ENCODE measurements at places on chromosomes 5 and 9.

DNA sequence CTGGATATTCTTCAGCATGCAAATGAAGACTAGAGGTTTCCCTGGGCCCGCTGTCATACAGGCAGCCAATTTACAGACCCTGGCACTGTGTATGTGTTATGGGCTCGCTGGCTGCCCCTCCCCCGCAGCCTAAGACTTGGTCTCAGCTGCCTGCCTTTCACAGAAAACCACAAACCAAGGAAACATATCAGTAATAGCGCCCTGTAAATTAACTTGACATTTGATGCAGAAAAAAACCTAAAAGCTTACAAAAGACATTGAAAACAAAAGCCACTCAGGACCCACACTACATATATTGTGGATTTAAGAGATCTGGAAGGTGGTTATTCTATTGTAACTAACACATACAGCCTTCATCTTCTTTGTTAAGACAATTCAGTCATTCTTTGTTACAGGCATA lies 287.0 kb upstream of the TMEM161B start:
- DNase-seq, result no peak

- DNase-seq, result peak; percentile 58
Observed at GRCh38 chr9:22447618-22448305, 1.1 kb downstream of the DMRTA1 start.

- DNase-seq, result no peak
Observed at GRCh38 chr9:4144869-4145268, 155.0 kb downstream of the GLIS3 start.

DNA sequence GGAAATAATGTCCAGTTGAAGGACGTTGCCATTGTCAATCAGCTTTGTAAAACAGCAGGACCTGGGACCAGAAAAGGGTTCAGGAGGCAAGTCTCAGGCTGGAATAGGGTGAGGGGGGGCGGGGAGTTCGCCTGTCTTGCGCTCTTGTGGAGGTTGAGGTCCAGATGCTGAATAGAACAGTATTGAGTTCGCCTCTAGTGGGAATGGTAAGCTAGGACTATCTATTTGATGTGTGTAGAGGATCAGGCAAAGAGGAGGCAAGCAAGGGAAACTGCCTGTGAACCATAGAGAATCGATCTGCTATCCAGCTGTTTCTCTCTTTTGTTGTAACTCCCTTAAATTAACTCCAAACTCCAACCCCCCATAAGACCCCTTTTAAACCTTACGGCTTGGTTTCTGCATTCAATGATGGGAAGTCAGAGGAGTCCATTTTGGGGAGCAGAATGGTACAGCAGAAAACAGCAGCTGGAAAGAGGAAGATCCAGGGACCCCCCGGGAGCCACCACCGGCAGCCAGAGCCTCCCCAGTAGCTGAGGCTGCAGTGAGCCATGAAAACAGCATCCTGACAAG lies 133.7 kb downstream of the SLC28A3 start:
- DNase-seq, result no peak

DNA sequence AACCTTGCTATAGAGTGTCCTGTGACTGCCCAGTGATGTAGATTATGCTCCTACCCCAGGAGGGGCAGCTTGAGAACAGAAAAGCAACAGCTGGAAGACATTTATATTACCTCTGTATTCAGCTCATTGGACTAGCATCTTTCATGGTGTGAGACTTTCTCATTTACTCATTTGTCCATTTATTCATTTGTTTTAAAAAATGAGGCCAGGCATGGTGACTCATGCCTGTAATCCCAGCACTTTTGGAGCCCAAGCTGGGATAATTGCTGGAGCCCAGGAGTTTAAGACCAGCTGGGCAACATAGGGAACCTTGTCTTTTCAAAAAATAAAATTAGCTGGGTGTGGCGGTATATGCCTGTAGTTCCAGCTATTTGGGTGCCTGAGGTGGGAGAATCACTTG lies 130.0 kb upstream of the LHFPL2 start:
- DNase-seq, result no peak

GRCh38 chr9:122223435-122223834 lies 5.3 kb downstream of the LHX6 start:
- DNase-seq, result no peak

- peak; percentile 69 for DNase-seq
Observed at GRCh38 chr9:131395157-131396098, 1.5 kb downstream of the PRRC2B start.

DNA sequence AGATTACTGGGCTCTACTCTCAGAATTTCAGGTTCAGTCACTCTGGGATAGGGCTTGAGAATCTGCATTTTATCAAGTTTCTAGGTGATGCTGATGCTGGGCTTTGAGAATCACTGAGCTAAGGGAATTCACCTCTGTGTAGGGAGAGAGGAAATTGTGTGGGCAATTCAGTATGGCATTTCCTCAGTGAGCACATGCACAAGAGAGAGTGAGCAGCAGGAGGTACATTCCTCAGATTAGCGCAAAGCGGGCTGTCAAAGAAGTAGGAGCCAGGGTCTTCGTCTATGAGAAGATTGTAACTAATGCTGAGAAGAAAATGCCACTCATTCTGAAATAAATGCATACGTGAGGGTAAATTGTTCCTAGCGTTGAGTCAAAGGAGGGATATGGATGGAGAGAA lies 175.9 kb downstream of the KIF4B start:
- no peak for DNase-seq

GRCh38 chr9:93953496-93954433 lies 1.4 kb downstream of the BARX1 start:
- no peak for DNase-seq

DNA sequence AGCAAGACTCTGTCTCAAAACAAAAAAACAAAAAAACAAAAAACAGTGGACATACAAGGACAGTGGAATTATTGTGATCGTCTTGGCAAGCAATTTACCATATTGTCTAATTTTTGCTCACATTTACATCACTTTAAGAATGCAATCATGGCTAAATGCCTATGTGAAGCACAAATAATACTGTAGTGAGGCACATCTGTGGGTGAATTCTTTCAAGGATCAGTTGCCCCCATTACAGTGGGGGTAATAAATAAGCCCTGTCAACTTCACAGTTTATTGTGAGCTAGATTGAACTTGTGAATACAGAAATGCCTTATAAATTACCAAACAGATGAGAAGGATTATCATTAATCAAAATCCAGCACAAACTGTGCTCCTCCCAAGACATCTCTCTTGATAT lies 150.2 kb upstream of the PAPPA start:
- DNase-seq, result no peak

- DNase-seq, result no peak
Observed at GRCh38 chr9:2693056-2693455, 24.3 kb upstream of the KCNV2 start.

- DNase-seq, result no peak
Observed at GRCh38 chr9:78893774-78894401, 597.0 kb downstream of the PSAT1 start.

GRCh38 chr5:137481596-137481995 lies 17.5 kb downstream of the SPOCK1 start:
- no peak for DNase-seq

- no peak for DNase-seq
Observed at GRCh38 chr5:84327591-84327990, 57.1 kb downstream of the EDIL3 start.

GRCh38 chr5:139971202-139971725 lies 71.8 kb downstream of the NRG2 start:
- no peak for DNase-seq

GRCh38 chr9:4073371-4073770 lies 226.5 kb downstream of the GLIS3 start:
- no peak for DNase-seq

- no peak for DNase-seq
Observed at GRCh38 chr5:125719681-125720347, 703.4 kb upstream of the GRAMD2B start.

DNA sequence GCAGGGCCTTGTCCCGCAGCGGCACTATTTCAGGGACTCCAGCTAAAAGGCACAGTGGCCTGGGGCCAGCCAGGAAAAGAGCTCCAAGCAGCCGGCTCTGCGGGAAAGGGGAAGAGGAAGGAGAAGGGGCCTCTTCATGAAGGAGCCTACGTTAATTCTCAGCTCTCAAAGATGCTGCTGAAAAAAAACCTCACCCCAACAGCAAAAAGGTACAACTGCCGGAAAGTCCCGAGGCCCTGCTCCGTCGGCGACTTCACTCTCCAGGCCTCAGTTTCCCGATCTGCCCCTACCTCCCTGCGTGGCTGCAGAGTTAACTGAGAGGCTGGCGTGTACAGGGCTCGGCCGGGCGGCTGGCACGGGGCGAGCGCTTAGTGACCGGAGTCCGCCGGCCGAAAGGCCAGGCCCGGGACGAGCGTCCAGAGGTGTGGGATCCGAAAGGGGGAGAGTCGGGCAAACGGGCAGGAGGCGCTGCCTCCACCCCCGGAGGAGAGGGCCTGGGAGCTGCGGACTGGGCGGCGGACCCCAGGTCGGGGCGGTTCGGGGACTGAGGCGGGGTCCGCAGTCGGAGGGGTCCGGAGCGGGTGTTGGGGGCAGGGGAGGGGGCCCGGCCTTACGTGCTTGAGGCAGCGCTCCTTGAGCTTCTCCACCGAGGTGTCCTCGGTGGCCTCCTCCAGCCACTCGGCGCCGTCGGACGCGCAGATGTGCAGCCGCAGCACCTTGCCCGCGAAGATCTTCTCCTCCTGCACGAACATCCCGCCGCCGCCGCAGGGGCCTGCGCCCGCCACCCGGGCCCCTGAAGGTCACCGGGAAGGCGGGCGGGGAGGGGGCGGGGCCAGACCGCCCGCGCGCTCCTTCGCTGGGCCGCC lies 529 bp downstream of the UBAC1 start:
- no peak for DNase-seq

GRCh38 chr5:125202871-125203438 lies 456.5 kb upstream of the ZNF608 start:
- no peak for DNase-seq

- no peak for DNase-seq
Observed at GRCh38 chr5:122073018-122073417, 5.0 kb downstream of the LOX start.

DNA sequence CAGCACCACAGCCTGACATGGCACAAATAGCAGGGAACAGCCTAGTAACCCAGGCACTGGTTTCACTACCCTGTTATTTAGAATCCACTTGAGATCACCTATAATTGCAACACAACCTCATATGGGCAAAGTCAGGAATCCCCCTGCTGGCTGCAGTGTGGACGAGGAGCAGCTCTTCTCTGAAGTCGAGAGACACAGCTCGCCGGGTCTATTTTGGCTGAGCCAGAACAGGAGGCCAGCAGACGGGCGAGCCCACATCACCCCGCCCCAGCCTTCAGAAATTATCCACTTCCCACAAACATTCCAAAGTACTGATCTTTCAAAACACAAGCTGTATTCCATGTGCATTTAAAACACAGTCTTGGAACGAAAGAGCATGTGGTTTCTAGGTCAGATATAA lies 179.0 kb downstream of the ROR2 start:
- DNase-seq, result no peak

- DNase-seq, result no peak
Observed at GRCh38 chr9:121886759-121887485, 206.2 kb downstream of the TTLL11 start.

- DNase-seq, result no peak
Observed at GRCh38 chr5:123807177-123807945, 295.4 kb downstream of the CSNK1G3 start.

- no peak for DNase-seq
Observed at GRCh38 chr5:115465431-115465830, 79.1 kb downstream of the FEM1C start.

DNA sequence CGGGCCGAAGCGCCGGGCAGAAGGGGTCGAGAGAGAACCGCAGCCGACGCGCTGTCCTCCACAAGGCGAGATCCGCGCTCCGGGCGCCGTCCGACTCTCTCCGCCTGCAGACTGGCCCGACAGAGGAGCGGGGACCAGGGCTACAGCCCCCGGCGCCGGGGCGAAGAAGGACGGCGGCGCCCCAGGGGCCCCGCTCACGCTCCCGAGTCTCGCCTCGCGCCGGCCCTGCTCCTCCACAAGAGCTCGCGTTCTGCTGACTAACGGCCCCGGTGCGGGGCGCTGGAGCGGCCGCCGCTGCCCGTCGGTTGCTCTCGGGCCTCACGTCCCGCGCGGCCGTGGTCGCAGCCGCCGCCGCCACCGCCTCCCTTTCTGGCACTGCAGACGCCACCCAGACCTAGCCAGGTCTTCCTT lies 338 bp downstream of the ABHD17B start:
- DNase-seq, result no peak

DNA sequence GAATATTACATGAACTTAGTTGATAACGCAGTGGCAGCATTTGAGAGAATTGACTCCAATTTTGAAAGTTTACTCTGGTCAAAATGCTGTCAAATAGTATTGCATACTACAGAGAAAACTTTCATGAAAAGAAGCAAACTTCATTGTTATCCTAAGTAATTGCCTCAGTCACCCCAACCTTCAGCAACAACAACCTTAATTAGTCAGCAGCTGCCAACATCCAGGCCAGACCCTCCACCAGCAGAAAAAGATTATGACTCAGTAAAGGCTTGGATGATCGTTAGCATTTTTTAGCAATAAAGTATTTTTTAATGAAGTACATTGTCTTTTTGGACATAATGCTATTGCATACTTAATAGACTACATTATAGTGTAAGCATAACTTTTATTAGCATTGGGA lies 40.8 kb upstream of the SPDL1 start:
- DNase-seq, result no peak
